ENCODE measurements at places on chromosomes 11 and 22. TPM values are rescaled to one million over a fixed set of nuclear protein-coding genes. Genes with fewer than 3 reads are reported as not detected.

DNA sequence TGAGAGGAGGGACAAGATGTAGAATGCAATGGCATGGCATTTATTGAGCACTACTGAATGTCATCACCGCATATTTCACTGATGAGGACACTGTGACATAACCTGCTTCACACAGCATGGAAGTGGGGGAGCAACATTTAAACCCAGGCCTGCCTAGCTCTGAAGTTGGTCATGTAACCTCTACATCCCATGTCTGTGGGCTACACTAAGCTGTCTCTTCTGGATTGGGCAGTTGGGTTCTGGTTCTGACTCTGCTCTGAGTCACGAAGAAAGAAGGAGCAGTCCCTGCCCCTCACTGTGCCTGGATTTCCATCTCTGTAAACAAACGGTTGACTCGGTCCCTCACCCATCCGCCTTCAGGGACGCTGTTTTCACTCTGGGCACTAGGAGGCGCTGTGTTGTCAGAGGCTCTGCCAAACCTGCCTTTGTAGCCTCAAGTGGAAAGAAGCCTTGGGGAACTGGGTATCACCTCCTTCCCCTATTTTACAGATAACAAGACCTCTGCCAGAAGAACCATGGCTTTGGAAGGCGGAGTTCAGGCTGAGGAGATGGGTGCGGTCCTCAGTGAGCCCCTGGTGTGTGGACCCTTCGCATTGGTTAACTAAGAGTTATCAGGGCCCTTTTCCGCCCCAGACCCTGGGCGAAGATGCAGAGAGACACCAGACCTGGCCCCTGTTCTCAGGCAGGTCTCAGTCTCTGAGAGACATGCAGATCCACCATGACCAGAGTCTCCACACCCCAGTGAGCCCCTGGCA lies 12.7 kb upstream of the ARHGEF17 start:
- H3K36me3 ChIP-seq = no peaks in the 10 kb centered on the region
- H3K27me3 ChIP-seq = peaks cover 3% of the 10 kb centered on the region
- H3K27ac ChIP-seq = no peak overlapping the region
- DNase-seq = peak; percentile 92
- no peak overlapping the region for H3K4me3 ChIP-seq
- H3K4me1 ChIP-seq = peaks cover 5% of the 10 kb centered on the region

- no peaks in the 10 kb centered on the region for H3K36me3 ChIP-seq
- no peak overlapping the region for H3K4me3 ChIP-seq
- peaks cover 54% of the 10 kb centered on the region for H3K27me3 ChIP-seq
Measured at GRCh38 chr11:58927393-58928106, 11.7 kb upstream of the GLYATL1 start.

DNA sequence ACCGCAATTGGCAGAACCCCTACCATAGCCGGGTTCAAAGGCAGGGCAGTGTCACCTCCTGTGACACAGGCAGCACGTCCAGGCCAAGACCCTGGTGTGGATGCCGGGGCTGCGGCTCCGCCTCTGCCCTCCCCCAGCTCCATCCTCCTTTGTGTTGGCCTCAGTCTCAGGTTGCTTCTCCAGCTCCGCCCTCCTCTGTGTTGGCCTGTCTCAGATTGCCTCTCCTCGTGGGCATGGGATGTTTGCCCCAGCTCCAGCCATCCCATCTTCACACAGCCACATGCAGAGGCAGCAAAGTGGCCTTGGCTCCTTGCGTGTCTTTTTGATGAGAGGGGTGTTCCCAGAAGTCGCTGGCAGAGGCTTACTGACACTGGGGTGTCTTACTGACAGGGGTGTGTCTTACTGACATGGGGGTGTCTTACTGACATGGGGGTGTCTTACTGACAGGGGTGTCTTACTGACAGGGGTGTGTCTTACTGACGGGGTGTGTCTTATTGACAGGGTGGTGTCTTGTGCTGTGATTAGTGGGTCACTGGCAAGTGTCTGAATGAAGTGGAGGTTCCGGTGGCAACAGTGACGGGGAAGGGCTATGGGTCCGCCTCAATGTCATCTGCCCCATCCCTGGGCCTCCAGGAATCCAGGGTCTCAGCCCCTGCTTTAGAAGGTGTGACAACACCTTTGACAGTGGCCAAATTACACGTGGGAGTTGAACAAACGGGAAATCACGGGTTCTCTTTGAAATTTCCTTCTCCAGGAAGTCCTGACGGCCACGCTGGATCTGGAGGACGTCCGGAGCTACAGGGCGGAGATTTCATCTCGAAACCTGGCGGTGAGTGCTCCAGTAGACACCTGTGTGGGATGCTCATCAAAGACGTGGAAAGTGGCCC lies 24.9 kb downstream of the NADSYN1 start:
- no peak for DNase-seq
- no peaks in the 10 kb centered on the region for H3K4me1 ChIP-seq
- peaks cover 33% of the 10 kb centered on the region for H3K36me3 ChIP-seq
- H3K27me3 ChIP-seq = no peaks in the 10 kb centered on the region
- H3K27ac ChIP-seq = no peak overlapping the region

DNA sequence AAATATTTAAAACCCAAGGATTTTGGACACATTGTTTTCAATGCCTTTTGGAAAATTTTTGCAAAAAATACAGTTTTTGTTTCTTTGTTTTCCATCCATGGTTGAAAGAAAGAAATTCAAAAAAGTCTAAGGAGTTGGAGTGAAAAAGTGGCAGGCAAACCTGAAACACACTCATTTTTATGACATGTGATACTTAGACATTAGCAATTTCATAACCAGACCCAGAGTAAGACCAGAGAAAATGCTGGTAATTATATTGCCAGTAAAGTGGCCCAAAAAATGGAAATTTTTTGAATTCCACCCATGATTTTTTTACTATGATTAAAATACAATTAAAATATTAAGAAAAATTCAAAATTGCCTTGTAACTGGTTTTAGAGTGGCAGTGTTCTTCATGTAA lies 128.2 kb downstream of the SLC17A6 start:
- no peaks in the 10 kb centered on the region for H3K36me3 ChIP-seq
- DNase-seq = no peak
- no peaks in the 10 kb centered on the region for H3K27me3 ChIP-seq
- H3K27ac ChIP-seq = no peak overlapping the region
- H3K4me1 ChIP-seq = no peaks in the 10 kb centered on the region

DNA sequence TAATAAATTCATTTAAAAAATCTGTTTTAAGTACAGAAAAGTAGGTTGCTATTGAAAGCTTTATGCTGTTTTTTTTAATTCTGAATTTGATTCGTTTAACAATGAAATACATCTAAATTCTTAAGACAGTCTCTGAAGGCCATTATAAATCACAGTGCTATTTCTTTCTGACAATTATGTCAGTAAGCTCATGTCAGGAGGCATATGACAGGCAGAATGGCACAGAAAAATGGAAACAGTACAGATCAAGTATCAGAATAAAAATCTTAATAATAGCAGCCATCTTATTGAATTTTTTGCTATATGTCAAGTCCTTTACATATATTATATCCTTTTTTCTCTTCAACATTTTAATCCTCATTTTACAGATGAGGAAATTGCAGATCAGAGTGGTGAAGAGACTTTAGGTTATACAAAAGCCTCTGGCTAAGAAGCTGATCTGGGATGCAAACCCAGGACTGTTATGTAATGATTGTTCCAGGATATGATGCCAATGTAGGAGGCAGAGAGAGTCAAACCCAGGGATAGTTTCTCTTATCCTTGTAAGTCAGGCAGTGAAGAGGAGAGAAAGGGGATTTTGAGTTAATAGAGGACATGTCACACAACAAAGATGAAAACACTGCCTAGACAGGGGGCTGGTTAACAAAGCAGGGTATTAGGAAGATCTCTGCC lies 283.1 kb upstream of the CCDC90B start:
- H3K27me3 ChIP-seq = peaks cover 9% of the 10 kb centered on the region
- no peak overlapping the region for H3K4me3 ChIP-seq
- H3K27ac ChIP-seq = no peak overlapping the region
- no peak for DNase-seq
- H3K36me3 ChIP-seq = no peaks in the 10 kb centered on the region

- no peaks in the 10 kb centered on the region for H3K4me1 ChIP-seq
- H3K27me3 ChIP-seq = no peaks in the 10 kb centered on the region
- H3K27ac ChIP-seq = no peak overlapping the region
- peak; percentile 11 for DNase-seq
- H3K4me3 ChIP-seq = no peak overlapping the region
Measured at GRCh38 chr22:33361581-33361980, 303.4 kb upstream of the SYN3 start.

Gene RIC8A
- 105 TPM for total RNA-seq

GRCh38 chr11:17173332-17173731 lies 34.5 kb downstream of the PIK3C2A start:
- H3K4me1 ChIP-seq = peaks cover 31% of the 10 kb centered on the region
- no peak overlapping the region for H3K27ac ChIP-seq
- no peak for DNase-seq

Gene LINC01488
- total RNA-seq = not detected

DNA sequence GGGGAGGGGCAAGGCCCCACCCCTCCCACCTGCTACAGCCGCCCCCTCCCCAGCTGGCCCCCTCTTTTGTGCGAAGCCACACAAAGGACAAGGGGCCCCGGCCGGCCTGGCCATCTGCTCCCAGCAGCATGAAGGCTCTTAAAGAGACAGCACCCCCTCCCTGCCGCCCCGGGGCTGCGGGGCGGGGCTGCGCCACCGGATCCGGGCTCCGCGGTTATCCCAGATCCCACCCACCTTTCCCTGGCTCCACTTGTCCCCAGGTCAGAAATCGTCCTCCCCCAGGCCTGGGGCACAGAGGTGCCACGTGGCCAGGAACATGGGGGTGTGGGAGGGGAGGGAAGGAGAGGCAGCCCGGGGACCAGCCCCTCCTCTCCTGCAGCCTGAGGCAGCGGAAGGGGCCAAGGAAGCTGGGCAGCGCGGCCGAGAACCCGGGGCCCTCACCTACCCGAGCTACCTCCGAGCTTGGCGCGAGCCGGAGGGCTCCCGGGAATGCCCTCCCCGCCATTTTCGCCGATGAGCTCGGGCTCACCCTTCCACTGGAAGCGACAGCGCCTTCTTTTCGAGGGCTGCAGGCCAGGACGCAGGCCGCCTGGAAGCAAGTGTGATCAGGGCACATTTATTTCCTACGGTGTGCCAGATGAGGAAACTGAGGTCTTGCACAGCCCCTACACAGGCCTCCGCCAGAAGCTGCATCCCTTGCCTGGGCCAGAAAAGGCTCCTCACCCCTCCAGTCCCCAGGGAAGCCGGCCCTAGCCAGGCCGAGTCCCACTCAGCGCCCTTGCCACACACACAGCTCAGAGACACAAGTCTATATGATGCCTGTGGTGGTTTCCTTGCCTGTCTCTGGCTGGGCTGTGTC lies 2.5 kb upstream of the RCOR2 start:
- DNase-seq = no peak
- H3K4me1 ChIP-seq = peaks cover 16% of the 10 kb centered on the region
- no peak overlapping the region for H3K4me3 ChIP-seq
- peaks cover 12% of the 10 kb centered on the region for H3K27me3 ChIP-seq
- no peak overlapping the region for H3K27ac ChIP-seq

Gene DDX25
- total RNA-seq = not detected

- H3K27ac ChIP-seq = peak overlapping the region; percentile 4
- H3K4me1 ChIP-seq = peaks cover 57% of the 10 kb centered on the region
- H3K27me3 ChIP-seq = no peaks in the 10 kb centered on the region
- peaks cover 5% of the 10 kb centered on the region for H3K36me3 ChIP-seq
Measured at GRCh38 chr11:125215976-125216375, 51.4 kb downstream of the PKNOX2 start.

DNA sequence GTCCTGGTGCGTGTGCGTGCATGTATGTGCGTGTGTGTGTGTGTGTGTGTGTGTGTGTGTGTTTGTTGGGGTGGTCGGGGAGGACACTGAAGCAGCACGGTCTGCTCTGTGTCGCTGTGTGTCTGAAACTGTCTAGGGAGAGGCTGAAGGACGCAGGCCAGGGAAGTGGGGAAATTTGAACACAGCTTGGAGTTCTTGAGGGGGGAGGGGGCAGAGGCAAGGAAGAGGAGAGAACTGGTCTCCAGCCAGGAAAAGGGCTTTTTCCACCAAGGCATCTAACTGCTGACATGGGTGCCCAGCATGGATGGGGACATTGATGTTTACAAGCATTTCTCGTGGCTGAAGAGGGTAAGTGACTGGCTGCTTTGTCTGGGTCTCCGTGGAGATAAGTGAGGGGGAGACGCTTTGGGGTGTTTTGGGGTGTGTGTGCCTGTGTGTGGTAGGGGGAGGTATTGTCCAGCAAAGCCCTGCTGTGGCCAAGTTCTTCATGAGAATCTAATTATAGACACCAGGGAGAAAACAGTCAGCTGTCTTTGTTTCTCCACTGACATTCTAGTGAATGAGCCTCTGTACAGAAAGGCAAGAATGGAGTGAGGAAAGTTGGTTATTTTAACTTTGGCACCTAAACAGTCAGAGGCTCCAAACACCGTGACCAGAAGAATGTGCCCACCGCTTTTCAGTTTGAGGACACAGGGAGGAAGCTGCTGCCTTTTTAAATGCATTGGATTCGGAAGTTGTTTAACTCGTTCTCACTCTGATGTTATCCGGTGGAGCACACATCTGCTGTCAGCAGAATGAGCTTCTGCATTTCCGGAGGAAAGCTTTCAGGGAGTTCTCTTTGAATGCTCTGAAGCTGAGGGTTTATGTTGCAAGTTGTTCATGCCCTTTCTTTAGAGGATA lies 63.7 kb downstream of the PPFIBP2 start:
- H3K4me1 ChIP-seq = peaks cover 93% of the 10 kb centered on the region
- DNase-seq = no peak
- peak overlapping the region; percentile 96 for H3K27ac ChIP-seq
- H3K4me3 ChIP-seq = peak overlapping the region; percentile 83
- peaks cover under 1% of the 10 kb centered on the region for H3K36me3 ChIP-seq
- H3K27me3 ChIP-seq = no peaks in the 10 kb centered on the region

DNA sequence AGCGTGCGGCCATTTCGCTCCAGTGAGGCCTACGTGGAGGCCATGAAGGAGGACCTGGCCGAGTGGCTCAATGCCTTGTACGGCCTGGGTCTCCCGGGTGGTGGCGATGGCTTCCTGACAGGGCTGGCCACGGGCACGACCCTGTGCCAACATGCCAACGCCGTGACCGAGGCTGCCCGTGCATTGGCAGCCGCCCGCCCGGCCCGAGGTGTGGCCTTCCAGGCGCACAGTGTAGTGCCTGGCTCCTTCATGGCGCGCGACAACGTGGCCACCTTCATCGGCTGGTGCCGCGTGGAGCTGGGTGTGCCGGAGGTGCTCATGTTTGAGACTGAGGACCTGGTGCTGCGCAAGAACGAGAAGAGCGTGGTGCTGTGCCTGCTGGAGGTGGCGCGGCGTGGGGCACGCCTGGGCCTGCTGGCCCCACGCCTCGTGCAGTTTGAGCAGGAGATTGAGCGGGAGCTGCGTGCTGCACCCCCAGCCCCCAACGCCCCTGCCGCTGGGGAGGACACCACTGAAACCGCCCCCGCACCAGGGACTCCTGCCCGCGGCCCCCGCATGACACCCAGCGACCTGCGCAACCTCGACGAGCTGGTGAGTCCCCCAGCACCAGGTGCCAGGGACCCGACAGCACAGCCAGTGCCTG lies 1.8 kb downstream of the GAS2L1 start:
- no peaks in the 10 kb centered on the region for H3K27me3 ChIP-seq
- H3K27ac ChIP-seq = peak overlapping the region; percentile 85
- peaks cover 46% of the 10 kb centered on the region for H3K4me1 ChIP-seq
- peak overlapping the region; percentile 26 for H3K4me3 ChIP-seq
- no peaks in the 10 kb centered on the region for H3K36me3 ChIP-seq
- DNase-seq = no peak

Gene CRYBB2
- not detected for total RNA-seq

Gene OR51B4
- not detected for total RNA-seq
